ENCODE measurements at places on chromosomes 3 and 15.

- no peak for DNase-seq
Observed at GRCh38 chr3:190097025-190097424, 23.7 kb downstream of the P3H2 start.

- no peak for DNase-seq
Observed at GRCh38 chr3:109963831-109964230, 626.5 kb upstream of the DPPA4 start.

- no peak for DNase-seq
Observed at GRCh38 chr15:61917457-61917856, 142.8 kb downstream of the VPS13C start.

GRCh38 chr3:112822064-112823055 is 24.3 kb downstream of the CD200R1L start:
- DNase-seq, result no peak

DNA sequence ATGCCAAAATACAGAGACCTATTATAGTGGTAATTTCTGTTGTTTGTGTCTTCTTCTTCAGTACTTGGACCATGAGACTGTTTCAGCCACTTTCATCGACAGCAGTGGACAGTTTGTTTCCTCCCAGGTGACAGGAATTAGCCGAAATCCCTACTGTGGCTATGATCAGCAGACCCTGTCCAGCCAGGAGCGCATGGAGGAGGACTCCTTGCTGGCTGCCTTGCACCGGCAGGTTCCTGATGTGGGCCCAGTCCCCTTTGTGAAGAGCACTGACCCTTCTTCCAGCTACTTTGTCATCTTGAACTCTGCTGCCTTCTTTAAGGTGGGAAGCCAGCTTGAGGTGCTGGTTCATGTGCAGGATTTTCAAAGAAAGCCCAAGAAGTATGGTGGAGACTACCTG is 22.2 kb downstream of the NXPE3 start:
- DNase-seq, result no peak

- no peak for DNase-seq
Observed at GRCh38 chr3:18441551-18441950, 16.4 kb upstream of the SATB1 start.

DNA sequence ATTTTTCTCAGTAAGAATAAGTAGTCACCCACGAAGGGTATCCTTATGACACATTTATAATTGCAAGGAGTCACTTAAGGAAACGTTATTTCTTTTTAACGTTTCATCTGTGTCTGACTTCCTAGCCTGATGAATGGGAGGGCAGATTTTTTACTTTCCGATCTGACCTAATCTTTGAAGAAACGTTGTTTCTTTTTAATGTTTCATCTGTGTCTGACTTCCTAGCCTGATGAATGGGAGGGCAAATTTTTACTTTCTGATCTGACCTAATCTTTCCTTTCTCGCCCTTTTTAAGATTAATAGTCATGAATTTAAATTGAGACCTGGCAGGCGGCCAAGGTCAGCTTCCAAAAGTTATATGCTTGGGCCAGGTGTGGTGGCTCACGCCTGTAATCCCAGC is 3.0 kb upstream of the KLHL6 start:
- no peak for DNase-seq

DNA sequence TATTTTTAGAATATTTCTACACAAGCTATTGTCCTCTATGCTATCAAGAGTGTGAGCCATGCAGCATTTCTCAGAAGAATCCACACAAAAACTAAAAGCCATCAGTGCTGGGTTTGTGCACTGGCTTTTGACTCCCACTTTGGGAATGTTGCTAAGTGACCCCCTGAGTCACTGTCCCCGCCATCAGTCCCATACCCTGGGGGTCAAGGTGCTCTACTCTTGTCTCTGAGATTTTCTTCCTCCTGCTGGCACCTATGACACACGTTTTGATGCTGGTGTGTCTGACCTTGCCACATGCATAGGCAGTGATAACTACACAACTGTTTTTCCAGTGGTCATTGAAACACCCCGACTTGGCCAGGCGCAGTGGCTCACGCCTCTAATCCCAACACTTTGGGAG is 19.8 kb downstream of the CMTM7 start:
- no peak for DNase-seq

DNA sequence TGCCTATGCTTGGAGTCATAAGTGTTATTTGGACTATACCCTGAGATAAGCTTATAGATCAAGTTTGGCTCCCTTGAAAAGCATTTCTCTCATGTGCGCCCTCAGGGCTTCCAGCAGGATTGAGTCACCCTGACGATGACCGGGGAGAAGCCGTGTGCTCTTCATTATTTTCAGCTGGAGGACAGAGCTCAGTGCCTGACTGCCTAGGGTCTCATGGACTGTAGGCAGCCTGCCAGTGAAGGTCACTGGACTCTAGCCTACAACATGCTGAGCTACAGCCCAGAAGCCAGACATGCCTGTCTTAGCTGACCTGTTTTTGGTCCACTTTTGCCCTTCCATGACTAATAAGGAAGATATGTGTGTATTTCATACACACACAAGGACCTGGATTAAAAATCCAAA is 31.6 kb upstream of the NUDT16 start:
- DNase-seq, result no peak

- DNase-seq, result no peak
Observed at GRCh38 chr3:153752405-153753027, 368.7 kb upstream of the ARHGEF26 start.

GRCh38 chr15:90035095-90035839 is 34.1 kb downstream of the ZNF710 start:
- no peak for DNase-seq

DNA sequence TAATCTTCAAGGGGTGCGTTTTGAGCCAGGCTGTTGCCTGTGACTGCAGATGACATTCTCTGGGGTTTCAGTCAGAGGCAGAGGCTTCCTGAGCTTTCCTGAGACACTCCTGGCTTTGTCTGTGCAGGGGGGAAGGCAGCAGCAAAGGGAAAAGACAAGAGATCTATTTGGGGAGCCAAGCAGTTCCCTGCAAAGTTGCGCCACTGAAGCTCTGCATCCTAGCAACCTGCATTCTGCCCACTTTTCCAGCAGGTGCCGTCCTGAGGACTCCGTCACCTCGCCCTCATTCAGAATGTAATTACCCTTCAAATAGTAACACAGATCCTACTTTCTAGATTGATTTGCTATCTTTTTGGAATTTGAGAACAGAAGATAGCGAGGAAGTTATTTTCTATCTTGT is 1.9 kb upstream of the TMEM158 start:
- DNase-seq, result no peak

GRCh38 chr15:74336061-74337005 is 31.1 kb downstream of the CYP11A1 start:
- DNase-seq, result no peak

- DNase-seq, result no peak
Observed at GRCh38 chr15:82808634-82809041, 790 bp upstream of the WHAMM start.

DNA sequence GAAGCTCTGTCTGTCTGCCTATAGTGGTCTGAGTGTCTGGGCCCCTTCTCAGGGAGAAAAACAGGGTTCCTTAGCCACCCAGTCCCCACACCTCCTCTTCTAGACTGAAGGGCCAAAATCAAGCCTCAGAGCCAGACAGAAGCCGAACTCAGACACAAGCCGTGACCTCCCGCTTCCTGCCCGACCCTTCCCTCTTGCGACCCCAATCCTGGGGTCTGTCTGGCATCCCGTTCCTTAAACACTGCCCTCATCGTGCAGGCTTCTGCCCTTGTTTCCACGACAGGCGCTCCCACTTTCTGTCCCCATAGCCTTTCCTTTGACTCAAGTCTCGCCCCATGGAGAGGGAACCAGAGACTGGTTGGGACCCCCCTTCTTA is 32.3 kb downstream of the EPHB3 start:
- DNase-seq, result no peak

DNA sequence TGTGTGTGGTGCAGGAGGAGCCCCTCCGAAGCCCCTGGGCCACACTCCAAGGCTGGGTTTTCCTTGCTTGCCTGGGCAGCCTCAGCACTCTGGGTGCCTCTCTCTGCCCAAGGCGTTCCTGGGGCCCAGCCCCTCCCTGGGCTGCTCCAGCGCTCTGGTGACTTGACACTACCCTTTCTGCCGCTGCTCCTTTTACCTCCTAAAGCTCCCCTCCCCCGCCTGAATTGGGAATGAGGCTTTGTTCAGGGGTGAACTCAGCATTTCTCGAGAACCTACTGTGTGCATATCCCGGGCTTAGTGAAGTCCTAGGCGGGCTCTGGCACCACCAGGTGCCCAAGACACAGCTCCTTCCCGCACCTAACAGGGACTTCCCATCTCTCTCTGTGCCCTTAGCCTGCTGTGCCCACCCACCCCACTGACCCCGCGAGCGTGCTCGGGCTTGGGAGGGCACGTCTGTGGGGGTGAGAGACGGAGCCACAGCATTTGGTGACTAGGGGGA is 1.2 kb upstream of the BAHD1 start:
- no peak for DNase-seq

GRCh38 chr3:83500931-83501330 is 1457.9 kb upstream of the CADM2 start:
- no peak for DNase-seq

GRCh38 chr15:35194296-35194695 is 109.2 kb upstream of the NANOGP8 start:
- DNase-seq, result no peak

- DNase-seq, result no peak
Observed at GRCh38 chr3:19427422-19428149, 279.3 kb downstream of the KCNH8 start.

DNA sequence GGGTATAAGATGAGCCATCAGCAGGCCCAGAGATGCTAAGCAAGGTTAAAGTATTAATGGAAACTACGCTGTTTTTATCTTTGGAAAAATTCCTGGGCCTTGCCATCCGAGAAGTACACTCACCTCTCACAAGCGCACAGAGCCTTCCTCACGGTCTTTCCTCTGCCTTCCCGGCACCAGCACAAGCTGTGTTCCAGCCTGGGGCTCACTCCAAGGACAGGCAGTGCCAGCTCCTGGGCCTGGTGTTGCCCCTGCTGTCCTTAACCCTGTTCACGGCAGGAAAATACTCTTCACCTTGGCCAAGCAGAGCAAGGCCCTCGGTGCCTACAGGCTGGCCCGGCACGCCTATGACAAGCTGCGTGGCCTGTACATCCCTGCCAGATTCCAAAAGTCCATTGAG is 14.3 kb upstream of the RHO start:
- DNase-seq, result no peak

GRCh38 chr15:77838595-77838994 is 205.9 kb upstream of the LINGO1 start:
- no peak for DNase-seq

GRCh38 chr15:64562003-64562640 is 101.7 kb downstream of the ZNF609 start:
- no peak for DNase-seq

GRCh38 chr15:26374806-26375205 is 398.1 kb downstream of the GABRB3 start:
- DNase-seq, result no peak

DNA sequence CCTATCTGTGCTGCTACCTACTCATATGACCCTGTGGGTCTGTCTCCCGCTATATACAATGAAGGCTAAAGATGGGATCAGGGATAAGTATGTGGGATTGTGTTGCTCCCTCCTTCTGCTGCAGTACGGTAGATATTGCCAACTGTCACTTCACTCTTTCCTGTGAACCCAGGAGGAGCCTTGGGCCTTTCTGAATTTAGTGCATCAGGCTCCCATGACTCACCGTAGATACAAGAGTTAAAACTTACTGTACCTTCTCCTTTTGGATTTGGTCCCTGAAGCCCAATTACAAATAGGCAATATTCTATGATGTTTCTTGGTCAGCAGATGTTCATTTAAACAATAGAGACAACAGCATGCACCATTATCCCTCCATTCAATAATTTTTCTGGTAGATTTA is 27.4 kb downstream of the MITF start:
- DNase-seq, result no peak

- DNase-seq, result no peak
Observed at GRCh38 chr15:99481951-99482230, 83.9 kb upstream of the MEF2A start.

GRCh38 chr15:50698101-50698500 is 11.5 kb upstream of the TRPM7 start:
- DNase-seq, result no peak

DNA sequence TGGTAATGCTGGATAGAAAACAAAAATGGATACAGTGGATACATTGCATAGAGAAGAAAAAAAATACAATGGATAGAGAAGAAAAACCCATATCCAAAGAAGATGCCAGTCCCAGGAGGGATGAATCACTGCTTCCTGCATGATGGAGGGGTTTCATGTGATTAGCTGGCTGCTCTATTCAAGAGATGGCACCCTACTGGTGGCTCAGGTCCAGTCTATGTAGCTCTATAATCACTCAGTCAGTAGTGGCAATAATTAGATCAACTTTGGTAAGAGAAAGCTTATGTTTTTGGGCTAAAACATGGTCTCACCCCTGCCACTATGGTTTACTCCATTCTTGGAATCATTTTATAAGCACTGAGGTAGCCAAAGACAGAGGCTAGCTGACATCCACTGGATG is 33.7 kb upstream of the NOX5 start:
- DNase-seq, result no peak

DNA sequence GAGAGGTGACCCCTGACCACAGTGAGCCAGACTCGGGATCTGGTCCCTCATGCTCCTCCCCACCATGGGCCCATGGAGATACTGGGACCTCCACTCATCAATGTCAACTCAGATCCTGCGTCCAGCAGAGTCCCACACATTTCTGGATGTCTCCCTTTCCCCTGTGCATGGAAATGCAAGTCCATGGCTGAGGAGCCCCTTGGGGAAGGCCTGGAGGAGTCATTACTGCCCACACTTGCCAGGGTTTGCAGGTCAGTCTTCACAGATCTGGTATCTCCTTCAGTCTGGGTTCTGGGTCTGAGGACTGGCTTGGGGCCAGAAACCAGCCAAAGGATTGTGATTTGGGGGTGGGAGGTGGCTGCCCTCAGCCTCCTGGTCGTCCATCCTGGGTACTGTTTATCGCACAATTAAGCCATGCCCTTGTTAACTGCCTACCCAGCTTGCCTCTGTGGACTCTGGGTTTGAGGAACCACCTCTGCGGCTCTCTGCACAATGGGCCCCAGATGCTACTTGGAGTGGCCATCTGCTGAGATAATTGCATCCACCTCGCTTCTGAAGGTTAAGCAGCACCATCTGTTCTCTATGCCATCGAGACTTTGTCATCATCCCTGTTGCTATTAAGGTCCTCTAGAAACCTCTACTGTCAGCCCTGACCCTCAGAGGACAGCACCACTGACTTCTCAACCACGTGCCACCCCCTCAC is 49.9 kb upstream of the KLF13 start:
- no peak for DNase-seq

- DNase-seq, result no peak
Observed at GRCh38 chr15:71057581-71057980, 57.7 kb upstream of the THSD4 start.

DNA sequence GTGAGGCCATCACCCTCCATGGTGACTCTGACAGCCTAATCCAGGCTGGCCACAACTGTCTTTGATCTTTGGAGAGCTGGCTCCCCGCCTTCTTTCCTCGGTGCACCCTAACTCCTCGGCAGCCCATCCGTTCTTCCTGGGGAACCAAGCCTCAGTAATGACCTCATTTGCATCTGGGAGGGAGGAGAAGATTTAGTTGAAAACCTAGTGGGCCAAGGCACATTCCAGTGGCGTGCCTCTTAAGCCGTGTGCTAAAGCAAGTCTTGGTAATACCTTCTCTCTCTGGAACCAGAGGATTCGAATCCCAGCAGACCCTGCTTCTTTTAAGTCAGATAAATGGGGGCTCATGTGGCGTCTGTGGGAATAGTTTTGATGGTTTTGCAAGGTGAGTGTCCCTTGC is 233.1 kb downstream of the EBLN2 start:
- DNase-seq, result no peak

Data from stimulated activated CD8-positive, alpha-beta memory T cell treated with anti-CD3 and anti-CD28 coated beads, Interleukin-4, amount 100 ng/mL, for 48 hours (primary cell).